COLO829 (cell line): ENCODE measurements at places on chromosomes 12 and 14.
A peak's percentile ranks its signal among the peaks of the same experiment; 100 is the strongest.

- peak; percentile 96 for DNase-seq
Measured at GRCh38 chr12:55728939-55729818, at the start of gene CD63. TSS of gene CD63 (minus strand) at chr12:55729009. CDS start at chr12:55728341, 668 bp downstream.

DNA sequence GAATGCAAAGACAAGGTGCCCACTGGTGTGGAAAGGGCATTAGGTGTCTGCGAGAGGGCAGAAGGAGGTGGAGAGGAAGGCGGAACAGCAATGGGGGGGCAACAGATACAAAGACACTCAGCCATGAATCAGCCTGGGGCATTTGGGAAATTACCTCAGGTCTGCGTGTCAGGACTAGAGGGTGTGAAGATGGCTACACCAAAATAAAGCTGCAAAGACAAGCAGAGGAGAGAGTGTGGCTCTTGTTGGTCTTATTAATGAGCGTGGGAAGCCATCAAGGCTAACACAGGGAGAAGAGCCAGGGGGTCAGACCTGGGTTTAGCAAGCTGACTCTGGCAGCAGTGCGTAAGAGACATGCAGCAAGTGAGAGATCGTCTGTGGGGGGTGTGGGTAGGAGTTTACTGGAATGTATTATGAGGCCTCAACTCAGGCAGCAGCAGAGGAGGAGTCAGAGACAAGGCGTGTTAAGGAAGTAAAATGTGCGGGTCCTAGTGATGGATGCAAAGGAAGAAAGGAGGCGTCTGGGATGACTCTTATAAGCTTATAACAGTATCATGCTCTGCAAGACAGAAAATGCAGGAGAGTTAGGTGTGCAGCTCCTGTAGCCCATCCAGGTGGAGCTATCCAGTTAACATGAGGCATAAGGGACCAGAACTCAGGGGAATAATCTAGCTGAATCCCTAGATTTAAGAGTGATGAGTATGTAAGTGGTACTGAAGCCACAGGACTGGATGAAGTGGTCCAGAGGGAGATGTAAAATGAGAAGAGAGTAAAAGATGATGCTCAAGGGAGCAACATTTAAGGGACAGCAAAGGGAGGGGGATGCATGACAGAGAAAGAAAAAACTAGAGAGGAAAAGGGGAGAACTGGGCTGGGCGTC is 50.4 kb downstream of the KCNK10 start:
- no peak for DNase-seq

DNA sequence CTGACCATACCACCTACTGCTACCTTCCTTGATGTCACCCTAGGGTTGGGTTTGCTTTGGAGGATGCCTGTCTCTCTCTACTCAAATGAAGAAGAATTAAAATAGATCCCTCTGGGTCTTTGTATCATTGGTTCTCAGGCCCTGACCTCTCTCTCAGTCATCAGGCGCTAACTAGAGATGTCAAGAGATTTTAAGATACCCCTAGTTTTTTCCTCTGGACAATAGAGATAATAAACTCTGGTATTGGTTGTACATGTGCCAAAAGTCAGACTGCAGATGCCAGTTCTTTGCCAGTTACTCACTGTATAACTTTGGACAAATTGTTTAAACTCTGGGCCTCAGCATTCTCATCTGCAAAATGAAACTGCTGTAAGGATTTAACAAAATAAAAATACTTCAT is 31.5 kb downstream of the ITPR2 start:
- DNase-seq: no peak

GRCh38 chr12:94010307-94010706 is 138.1 kb upstream of the PLXNC1 start:
- no peak for DNase-seq

DNA sequence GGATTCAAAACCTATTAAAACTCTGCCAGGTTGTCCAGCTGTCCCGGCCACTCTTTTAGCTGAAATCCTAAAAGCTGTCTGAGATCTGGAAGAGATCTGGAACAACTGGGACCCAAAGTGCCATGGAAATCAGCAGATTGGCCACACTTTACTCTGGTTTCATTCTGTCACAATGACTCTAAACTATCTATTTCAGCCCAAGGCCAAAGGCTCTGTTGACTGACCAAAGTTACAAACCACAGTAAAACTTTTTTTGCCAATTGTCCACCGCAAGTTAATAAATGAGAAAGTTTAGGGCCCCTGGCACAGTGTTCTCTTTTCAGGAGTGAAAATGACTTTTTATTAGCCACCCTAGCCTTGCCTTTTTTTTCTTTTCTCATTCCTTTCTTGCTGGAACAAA is 113.4 kb upstream of the CPM start:
- DNase-seq: no peak

DNA sequence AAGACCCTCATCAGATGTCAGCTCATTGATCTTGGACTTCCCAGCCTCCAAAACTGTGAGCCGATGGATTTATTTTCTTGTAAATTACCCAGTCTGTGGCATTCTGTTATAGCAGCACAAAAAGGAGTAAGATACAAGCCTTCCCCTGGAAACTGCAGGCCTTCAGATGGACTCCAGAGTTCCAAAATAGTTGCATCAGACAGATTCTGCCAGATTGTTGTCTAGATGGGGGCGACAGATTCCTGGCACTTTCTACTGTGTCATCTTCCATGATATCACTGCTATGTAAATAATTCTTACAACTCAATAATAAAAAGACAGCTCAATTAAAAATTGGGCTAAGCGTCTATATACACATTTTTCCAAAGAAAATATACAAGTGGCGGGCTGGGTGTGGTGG is 17.2 kb upstream of the MARK3 start:
- no peak for DNase-seq

DNA sequence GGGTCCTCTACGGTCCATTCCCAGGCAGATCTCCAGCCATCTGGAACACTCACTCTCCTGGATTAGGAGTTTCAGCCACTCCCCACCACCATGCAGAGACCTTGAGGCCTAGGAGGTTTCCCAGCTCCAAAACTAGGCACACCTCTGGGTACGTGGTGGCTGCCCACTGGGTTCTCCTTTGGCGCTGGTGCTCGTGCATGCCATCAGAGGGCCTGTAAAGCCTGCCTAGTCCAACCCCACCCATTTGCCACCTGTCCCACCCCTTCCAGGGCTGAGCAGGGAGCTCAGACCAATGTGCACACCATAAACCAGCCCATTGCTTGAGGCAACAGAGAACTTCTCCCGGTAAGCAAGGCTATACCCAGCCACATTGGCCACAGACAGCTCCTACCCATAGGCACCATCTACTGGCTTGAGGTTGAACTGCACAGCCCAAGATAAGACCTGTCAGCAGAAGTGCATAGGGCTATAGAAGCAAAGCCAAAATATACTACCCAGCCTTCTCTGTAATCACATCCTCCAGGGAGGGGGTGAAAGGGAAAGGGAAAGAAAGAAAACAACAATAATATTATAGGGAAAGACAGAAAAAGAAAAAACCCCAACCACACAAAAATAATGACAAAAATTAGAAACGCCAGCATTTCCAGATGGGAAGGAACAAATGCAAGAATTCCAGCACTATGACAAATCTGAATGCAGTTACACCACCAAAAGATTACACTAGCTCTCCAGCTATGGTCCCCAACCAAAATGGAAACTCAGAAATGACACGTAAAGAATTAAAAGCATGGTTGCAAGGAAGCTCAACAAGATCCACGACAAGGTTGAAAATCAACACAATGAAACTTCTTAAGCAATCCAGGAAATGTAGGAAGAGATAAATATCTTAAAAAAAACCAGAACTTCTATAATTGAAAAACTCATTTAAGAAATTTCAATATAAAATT is 111.9 kb upstream of the CCDC175 start:
- peak; percentile 63 for DNase-seq

GRCh38 chr14:32552766-32553165 is 223.7 kb downstream of the AKAP6 start:
- DNase-seq: no peak

DNA sequence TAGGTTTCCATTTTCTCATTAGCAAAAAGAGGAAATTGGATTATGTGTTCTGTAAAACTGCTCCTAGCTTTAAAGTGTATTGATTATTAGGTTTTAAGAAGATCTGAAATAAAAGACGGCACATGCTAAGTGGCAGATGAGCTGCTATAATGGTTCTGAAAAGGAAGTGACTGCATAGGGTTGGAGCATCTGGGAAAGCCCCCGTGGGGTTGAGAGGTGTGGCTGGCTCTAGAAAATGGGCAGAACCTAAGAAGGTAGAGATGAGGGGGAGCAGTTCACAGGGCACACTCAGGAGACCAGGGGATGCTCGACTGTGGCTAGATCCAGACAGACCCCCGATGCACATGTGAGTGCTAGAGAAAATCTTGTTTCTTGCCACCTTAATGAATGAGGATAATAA is 1.9 kb downstream of the IFNG-AS1 start:
- DNase-seq: no peak

GRCh38 chr12:107306141-107306659 is 212.9 kb upstream of the CRY1 start:
- DNase-seq: no peak

DNA sequence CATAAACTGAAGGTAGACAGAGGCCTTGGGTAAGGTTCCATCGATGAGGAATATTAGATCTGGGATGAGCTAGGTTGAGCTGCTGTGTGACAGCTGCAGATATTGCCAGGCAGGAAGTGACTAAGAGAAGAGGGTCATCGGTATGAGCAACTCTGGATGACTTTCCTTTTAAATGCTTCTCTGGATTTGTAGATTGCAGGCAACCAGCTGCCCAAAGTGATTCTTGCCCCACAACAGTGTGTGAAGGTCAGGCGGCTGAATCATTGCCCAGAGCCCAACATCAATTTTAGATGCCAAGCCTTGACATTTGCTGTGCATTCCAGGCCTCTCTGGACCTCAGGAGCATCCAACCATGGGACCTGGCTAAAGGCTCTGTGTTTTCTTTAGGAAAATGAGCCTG is 255.9 kb downstream of the DPF3 start:
- no peak for DNase-seq

GRCh38 chr14:61751475-61751989 is 10.7 kb upstream of the SNAPC1 start:
- no peak for DNase-seq

- no peak for DNase-seq
Measured at GRCh38 chr14:73467800-73468199, 9.5 kb upstream of the NUMB start.
